ENCODE measurements at places on chromosomes 6 and 20.

GRCh38 chr6:111222341-111222740, 135.0 kb downstream of the SLC16A10 start:
- DNase-seq = no peak

GRCh38 chr6:75412969-75413662, 80.5 kb downstream of the FILIP1 start:
- peak; percentile 58 for DNase-seq

GRCh38 chr20:35661053-35661452, 3.6 kb downstream of the CPNE1 start:
- DNase-seq = no peak

DNA sequence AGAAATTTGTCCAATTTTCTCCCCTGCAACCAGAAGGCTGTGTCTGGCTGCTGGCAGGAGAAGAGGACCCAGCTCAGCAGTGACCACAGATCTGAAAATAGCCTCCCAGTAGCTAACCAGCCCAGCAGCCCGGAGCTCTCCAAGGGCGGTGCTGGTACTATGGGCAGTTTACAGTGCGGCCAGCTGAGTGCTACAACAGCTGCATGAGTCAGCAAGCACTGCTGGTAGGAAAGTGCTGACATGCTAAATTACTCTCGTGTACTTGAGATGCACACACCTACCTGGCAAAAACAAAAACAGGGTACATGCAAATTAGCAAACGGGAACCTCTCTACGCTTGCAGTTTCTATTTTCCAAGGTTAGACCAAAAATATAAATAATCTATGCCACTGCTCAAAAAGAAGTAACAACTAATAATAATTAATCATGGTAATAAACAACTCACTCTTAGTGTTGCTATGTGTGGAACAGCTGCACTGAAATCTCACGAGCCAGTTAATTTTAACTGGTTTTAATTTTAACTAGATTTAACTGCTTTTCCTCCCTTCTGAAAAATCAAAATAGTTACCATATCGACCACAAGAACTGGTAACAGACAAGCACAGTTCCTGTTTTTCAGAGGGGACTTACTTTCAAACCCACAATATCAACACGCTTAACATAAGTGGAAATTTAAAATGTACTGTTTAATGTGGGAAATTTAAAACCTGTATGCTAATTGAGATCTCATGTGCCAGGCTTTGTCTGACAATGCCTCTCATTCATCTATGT, 10.8 kb downstream of the BACH2 start:
- peak; percentile 82 for DNase-seq

DNA sequence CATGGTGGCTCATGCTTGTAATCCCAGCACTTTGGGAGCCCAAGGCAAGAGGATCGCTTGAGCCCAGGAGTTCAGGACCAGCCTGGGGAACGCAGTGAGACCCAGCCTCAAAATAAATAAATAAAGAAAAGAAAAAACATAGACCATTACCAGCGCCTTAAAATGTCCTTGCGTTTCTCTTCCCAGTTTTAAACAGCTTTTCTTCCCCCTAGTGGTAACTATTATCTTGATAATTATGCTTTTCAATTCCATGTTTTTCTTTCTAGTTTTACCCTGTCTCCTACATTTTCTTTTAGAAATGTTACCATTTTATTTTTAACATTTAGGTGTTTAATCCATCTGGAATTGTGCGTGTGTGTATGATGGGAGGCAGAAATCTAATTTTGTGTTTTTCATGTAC, 24.4 kb downstream of the DNAH8 start:
- DNase-seq = peak; percentile 10

- peak; percentile 31 for DNase-seq
Measured at GRCh38 chr6:79671600-79672266, 40.6 kb downstream of the SH3BGRL2 start.

- DNase-seq = no peak
Measured at GRCh38 chr6:43610431-43610830, 18.6 kb downstream of the GTPBP2 start.

DNA sequence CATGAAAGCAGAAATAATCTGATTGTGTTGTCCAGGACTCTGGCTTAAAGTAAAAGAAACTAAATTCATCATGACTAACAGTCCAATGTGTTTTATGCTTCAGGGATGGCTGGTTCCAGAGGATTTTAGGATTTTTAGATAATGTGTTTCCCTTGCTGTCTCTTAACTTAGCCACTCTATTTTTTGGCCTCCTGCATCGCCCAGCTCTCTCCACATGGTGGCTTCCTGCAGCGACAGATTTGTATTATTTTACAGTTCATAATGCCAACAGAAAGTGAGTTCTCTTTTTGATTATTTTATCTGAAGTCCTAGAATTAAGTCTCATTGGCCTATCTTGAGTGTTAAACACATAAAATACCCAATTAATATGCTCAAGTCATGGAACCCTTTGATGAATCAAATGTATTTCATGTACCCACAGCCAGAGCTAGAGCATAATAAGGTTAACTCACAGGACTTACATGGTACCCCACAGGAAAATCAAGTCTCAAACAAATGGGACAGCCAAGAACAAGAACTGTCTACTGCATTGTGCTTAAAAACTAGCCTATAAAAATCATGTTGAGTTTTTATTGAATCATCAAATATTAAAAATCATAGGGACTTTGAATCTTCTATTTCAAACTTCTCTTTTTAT, 582.5 kb downstream of the DOK5 start:
- no peak for DNase-seq

DNA sequence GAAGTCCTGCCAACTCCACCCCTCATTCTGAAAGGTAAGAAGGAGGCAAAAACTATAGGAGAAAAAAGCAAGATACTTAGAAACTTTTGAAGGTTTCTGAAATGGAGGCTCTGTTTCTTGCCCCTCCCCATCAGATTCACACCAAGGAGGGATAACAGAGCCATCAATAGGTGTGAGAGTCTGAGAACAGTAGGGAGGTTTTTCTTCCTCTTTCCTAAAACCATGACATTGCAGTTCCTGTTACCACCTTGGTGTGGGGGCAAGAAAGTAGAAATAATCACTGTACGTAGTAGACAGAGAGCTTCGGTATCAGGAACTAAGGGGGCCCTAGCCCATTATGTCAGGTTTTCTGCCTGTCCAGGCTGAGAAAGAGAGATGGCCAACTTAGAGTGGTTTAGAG, 333.3 kb upstream of the SYNCRIP start:
- DNase-seq = no peak

DNA sequence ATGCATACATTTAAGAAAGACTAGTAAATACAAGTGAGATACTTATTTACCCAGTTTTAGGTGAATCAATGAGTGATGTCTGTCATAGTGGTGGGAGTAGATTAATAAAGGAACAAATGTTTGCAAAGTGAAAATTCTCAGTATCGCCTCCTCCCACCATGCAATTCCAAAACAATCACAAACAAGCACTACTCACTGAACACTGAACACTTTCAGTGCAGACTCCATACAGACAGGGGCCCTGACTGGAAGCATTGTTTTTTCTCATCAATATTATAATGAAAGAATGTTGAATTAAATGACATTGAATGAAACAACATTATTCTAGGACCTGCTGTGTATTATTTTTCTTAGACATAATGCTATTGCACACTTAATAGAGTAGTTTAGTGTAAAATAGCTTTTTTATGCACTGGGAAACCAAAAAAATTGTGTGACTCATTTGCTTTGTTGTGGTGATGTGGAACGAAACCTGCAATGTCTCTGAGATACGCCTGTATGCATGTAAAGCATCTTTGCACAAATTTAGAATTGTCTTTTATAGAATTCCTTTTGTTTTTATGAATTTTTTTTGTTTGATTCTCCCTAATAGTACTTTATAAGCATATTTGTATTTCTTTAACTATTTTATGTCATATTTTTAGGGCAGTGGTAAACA, 317.5 kb downstream of the UTRN start:
- no peak for DNase-seq

DNA sequence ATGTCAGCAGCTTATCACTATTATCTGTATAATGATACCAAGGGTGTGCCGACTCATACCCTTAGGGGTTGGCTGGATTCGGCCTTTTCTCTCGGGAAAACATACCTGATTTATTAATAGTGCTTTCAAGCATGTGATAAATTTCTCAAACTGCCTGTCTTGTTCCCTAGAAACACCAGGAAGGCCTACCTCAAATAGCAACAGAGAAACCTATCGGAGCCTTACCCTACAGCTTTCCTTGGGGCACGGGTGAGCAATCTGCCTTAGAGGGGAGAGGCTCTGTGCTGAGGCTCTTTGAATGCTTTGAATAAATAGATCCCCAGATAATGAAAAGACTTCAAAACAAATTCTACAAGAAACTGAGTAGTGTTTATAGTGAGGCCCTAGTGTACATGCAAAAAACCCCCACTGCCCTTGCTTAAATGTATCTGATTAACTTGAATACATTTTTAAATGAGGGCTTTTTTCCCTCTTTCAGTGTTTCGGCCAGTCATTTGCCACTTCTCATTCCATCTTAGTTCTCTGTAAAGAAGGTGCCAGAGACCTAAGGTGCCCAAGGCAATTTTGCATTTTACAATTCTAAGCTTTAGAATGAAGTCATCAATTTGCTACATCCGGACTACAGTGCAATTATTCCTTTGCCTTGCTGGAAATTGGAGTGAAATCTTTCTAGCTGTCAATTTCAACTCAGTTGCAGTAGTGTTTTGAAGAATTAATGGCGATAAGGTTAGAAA, 320.1 kb downstream of the ESR1 start:
- no peak for DNase-seq

GRCh38 chr20:2595076-2595475, 57.4 kb upstream of the NOP56 start:
- DNase-seq = no peak

DNA sequence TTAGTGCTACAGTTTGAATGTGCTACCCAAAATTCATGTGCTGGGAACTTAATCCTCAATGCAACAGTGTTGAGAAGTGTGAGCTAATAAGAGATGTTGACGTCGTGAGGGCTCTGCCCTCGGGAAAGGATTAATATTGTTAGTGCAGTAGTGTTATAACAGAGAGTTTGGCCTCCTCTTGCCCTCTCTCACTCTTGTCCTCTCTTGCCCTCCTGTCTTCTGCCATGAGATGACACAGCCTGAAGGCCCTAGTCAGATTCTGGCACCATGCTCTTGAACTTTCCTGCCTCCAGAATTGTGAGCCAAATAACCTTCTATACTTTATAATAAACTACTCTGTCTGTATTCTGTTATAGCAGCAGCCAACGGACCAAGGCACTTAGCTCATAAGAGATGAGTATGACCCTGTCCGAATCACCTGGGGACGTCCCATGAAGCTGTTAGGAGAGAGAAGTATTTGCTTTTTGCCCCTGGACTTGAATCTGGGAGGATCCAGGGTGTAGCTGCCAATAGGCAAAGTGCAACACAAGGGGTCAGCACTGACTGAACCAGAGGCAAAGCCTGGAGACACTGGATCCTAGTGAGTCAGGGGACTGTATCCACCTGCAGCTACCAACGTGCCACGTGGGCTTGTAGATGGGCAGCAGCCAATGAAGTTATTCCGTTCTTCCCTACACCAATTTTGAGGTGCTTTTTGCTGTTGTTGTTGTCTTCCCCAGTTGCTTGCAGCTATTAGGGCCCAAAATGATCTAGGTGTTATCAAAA, 233.7 kb downstream of the THBS2 start:
- DNase-seq = peak; percentile 21

- DNase-seq = no peak
Measured at GRCh38 chr20:37713396-37713795, 19.6 kb downstream of the CTNNBL1 start.

DNA sequence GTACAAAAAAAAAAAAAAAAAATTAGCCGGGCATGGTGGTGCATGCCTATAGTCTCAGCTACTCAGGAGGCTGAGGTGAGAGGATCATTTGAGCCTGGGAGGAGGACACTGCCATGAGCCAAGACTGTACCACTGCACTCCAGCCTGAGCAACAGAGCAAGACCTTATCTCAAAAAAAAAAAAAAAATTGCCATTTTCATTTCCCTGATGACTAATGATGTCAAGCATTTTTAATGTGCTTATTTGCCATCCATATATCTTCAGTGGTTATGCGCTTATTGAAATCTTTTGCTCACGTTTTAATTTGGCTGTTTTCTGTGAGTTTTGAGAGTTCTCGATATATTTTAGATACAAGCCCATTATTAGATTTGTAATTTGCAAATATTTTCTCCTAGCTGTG, 46.7 kb downstream of the PFDN4 start:
- peak; percentile 35 for DNase-seq

- DNase-seq = no peak
Measured at GRCh38 chr6:63448229-63448628, 124.1 kb upstream of the LOC128125822 start.

DNA sequence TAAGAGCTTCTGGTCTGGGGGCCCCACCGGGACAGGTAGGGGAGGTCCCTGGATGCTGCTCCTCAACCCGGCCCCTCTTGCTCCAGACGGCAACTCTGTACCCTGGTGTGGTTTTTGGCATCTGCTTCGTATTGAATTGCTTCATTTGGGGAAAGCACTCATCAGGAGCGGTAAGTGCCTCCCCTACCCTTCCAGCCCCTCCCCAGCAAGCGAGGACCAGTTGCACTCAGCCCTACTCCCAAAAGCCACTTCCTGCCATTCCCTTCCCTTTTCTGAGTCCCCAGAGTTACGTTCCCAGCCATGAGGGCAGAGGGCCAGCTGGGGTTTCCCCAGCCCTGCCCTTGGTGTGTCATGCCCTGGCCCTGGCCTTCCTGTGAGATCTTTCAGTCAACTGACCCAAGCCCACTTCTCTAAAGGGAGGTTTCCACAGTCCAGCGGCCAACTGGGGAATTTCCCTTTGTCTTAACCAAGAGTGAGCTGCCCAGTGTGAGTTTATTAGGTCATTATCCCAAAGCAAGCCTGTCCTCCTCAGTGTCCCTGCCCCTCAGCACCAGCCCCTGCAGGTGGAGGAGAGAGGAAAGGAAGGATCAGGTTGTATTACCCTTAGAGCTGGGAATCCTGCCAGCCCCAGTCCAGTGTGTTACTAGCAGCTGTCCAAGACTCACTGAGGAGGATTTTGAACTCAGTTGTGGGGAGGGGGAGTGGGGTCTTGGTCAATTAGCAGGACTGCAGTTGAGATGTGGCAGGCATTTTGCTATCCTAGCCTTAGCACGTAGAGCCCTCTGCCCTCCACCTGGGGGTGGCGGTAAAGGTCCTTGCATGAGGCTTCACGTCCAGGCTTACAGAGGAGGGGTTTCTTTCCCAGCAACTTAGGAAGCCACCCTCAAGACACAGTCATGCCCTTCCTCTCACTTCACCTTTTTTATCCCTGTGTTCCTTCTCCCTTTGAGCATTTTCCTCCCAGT, 45.8 kb downstream of the TM9SF4 start:
- peak; percentile 97 for DNase-seq

DNA sequence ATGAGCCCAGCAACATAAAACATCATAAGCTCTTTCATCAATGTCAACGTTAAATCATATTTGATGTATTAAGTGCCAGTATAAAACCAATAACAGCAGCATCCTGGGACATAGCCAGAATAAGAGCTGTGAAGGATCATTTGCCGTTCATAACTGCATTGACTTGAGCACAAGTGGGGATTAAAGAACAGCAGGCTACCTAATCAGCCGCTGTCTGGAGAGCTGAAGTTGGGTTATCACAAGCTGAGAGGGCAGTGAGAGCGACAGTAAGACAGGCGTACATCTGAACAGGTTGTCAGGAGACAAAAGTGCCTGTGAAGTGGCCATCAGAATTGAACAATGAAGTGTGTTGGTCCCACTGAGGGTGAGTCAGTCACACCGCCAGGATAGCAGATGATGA, 269.6 kb downstream of the GRIK2 start:
- DNase-seq = no peak

Measured in fibroblast of pulmonary artery (primary cell).